ENCODE measurements at places on chromosomes 4 and X.

DNA sequence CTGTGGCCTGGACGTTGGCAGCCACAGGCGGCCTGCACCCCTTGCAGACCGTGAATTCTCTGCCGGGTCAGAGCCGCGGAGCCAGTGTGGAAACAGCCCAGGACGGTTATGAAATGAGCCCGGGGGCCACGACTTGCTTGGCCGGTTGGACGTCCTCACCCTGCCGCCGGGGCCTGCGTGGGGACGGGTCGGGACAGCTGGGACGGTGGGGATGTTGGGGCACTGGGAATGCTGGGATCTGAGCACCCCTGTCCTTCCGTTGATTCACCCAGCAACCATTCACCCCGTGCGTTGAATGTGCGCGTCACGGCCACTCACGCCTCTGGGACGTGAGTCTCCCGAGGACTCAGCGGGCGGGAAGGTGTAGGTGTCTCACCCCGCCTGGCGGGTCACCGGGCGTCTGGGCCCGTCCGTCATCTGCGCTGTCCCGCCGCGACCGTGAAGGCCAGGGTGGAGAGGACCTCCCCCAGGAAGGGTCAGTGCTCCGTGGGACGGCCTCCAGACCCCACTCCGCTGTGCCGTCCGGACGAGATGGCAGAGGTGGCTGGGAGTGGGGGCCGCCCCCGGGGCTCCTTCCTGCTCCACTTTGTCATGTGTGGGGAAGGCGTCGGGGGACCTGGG lies 4.5 kb upstream of the PLCXD1 start:
- DNase-seq = no peak

- no peak for DNase-seq
These were observed 520 bp upstream of the SRP72 start for GRCh38 chr4:56466910-56467283.

DNA sequence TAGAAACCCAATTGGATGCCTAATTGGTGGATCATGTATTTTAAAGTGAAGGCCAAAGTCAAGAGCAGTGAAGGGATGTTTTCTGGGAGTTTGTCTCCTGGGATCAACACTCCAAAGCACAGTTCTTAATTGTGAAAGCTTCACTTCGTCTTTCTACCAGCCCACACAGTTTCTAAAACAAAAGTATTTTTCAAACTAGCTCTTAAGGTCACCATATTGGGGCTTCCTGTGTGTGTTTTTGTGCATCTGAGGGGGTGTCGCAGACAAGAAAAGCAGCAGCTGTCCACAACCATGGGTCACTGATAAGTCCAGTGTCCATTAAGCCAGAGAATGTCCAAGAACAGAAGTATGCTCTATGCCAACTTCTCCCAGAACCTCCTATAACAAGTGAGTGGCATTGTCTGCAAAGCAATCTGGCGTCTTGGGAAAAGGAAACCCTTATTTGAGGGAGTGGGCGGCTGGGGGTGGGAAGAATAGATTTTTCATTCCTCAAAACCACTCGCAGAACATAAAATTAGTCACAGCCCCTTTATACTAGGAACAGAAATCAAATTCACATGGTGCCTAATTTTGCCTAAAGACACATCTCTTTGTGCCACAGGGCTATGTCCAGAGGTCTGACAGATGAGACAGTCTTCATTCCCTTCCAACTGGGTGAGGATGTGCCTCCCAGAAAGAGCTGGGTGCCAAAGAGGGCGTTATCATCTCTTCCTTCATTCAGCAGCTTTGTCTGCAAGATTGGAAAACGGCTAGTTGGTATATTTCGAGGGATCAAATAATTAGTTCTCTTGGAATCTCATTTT lies 610.4 kb downstream of the BCOR start:
- no peak for DNase-seq

DNA sequence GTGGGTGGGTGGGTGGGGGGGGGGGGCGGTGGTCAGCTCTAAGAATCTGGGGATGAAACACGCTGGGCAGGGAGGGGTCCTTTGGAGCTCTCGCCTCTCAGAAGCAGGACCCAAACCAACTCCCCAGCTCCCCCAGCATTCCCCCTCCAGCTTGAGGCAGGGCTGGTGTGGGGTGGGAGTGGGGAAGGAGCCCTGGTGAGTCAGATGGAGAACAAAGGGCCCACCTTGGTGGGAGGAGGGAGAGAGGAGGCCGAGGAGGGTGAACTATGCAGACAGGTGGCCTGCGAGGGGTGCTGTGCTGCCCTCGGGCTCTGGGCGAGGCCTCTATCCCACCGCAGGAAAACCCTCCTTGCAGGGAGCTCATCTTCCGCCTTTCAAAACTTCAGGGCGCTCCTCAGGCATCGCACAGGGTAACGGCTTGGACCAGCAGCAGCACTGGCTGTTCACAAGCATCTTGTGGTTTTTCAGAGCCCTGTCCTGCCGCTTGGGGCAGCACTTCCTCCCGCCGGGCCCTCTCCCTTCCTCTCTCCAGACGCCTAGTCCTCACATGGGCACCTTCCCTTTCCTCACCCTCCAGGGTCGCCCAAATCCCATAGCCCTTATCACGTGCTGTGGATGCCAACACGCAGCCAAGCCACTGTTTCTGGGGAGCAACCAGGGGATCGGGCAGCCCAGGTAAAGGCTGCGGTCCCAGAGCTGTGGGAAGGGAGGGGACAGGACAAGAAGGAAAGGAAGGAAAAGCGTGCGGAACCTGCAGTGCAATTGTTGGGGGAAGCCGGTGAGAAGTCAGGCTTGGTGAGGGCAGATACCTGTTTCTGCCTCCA lies 34.0 kb upstream of the GRPEL1 start:
- peak; percentile 35 for DNase-seq

- no peak for DNase-seq
These were observed 1.2 kb downstream of the GPC3 start for GRCh38 chrX:133983974-133984845.

GRCh38 chrX:27728291-27728690 lies 79.5 kb upstream of the MAGEB10 start:
- DNase-seq = no peak

- no peak for DNase-seq
These were observed 1144.3 kb downstream of the RAPGEF2 start for GRCh38 chr4:160247091-160247656.

- no peak for DNase-seq
These were observed 15.8 kb upstream of the SLC25A4 start for GRCh38 chr4:185127021-185127925.

DNA sequence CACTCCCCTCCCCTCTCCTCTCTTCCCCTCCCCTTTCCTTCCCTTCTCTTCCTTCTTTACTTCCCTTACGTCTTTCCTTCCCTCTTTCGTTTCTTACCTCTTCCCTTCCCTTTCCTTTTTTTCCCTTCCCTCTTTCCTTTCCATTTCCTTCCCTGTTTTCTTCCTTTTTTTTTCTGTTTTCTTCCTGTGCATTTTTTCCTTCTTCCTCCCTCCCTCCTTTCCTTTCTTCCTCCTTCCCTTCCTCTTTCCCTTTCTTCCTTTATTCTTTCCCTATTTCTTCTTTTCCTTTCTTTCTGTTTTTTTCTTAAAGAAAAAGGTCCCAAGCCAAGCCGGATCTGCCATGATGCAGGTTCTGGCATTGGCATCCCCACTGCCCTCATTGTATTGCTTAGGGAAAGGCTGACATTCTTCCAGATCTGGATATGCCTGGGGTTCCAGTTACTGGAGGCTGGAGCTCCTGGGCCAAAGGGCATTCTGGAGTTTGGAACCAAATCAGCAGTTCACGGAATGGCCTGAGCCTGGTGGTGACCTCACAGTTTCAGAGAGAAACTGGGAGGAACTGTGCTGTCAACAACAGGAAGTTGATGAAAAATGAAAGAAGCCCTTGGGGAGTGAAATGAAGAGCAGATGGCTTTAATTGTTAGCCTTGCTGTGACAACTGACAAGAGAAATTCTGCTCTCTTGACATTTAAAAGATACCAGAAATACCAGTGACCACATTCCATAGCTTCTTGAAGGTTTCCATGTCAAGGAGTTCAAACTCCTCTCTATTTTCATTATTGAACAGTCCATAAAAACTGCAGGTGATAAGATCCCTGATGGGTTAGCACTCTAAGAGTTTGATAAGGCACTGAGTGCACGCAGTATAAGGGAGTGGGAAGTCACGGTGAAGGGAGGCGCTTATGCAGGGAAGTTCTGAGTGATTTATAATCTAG lies 622.1 kb downstream of the SPRY1 start:
- no peak for DNase-seq

DNA sequence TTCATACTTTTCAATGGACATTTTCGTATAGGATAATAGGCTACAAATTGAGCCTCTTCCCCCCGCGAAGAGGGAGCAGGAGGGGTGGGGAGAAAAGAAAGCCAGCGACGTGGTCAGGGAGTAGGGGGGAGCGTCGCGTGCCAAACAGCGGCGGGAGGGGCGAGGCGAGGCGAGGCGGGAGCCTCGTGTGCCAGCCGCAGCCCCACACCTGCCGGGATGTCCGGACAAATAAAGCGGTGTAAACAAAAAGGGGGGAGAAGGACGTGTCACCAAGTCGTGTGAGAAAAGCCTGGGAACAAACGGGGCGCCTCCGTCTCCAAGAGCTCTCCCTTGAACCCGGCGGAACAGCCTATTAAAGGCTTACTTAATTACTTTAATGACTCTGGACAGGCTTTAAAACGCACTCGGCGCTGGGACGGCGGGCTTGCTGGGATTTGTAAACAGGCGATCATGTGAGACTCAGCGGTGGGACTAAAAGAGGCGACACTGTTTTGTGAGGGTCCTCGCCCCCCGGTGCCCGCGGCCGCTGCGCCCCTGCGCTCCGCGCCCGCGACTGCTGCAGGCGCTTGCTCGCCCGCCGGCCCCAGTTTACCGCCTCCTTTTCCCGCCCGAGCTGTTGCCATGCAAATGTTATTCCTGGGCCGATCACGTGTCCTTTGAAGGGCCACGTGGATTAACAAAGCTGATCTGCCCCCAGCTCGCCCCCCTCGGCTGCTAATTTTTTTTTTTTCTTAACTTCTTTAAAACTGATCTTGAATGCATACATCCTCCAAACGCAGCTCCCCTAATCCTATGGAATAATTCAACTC lies at the start of gene HELT:
HELT (plus strand) TSS at position 527 of the 809 bp plus-strand sequence. CDS start 439 bp downstream, outside the sequence.
- DNase-seq = no peak

DNA sequence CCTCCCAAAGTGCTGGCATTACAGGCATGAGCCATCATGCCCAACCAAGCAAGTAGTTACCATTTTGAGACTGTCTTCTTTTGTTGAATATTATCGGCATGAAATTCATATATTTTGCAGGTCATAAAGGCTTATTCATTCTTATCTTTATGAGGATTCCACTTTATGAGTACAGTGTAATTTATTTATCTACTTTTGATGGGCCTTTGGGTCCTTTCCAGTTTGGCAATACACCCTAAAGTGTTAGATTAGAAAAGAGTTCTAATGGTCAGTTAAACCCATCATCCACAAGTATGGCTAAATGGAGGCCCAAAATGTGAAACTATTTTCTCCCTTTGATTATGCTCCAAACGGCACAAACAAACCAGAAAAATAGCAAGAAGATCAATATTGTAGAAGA lies 10.9 kb upstream of the ABCG2 start:
- no peak for DNase-seq

GRCh38 chr4:55169352-55169961 lies 44.1 kb upstream of the KDR start:
- no peak for DNase-seq

DNA sequence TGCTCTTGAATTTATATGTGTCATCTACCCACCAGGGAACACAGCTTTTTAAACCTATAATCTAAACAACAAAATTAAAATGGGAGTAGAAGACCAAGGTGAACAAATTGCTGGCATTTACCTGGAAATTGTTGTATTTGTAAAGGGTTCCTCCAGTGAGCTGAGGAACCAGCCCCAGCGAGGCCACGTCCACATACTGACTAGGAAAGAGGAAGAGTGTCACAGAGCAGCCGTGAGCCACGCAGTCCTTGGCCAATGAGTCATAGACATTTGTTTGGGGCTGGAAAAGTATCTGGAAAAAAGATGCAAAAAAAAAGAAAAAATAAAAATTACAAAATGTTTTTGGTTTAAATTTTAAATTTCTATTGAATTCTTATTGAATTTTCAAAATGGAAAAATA lies 58.7 kb downstream of the METTL14 start:
- DNase-seq = no peak

- DNase-seq = no peak
These were observed at the start of gene CDS1 for GRCh38 chr4:84582988-84583875. TSS of gene CDS1 (plus strand) at chr4:84583127. CDS start at chr4:84583402, 275 bp downstream.

- no peak for DNase-seq
These were observed 485.3 kb downstream of the IL15 start for GRCh38 chr4:142121448-142122350.

DNA sequence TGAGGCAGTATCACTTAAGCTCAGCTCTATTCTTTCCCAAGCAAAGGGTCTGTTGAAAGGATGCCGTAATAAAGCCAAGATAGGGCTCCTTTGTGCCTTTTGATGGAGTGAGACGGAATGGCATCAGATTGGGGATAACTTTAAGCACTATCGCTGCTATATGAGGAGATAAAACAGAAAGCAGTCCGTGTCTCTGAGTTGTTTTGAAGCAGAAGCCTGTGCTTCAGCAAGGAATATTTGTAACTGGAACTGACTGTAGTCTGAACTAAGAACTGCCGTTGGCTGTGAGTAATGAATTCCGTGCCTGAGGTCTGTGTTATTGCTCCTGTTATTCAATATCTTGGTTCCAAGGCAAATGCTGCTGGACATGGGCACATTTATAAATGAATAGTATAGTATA lies 297.4 kb downstream of the ANKRD50 start:
- DNase-seq = no peak

GRCh38 chr4:53450773-53451172 lies 73.3 kb downstream of the FIP1L1 start:
- no peak for DNase-seq

- no peak for DNase-seq
These were observed 179.6 kb upstream of the NOCT start for GRCh38 chr4:138835832-138836533.
